ENCODE measurements at places on chromosomes 11 and 22. TPM values are rescaled to one million over a fixed set of nuclear protein-coding genes. Genes with fewer than 3 reads are reported as not detected.

DNA sequence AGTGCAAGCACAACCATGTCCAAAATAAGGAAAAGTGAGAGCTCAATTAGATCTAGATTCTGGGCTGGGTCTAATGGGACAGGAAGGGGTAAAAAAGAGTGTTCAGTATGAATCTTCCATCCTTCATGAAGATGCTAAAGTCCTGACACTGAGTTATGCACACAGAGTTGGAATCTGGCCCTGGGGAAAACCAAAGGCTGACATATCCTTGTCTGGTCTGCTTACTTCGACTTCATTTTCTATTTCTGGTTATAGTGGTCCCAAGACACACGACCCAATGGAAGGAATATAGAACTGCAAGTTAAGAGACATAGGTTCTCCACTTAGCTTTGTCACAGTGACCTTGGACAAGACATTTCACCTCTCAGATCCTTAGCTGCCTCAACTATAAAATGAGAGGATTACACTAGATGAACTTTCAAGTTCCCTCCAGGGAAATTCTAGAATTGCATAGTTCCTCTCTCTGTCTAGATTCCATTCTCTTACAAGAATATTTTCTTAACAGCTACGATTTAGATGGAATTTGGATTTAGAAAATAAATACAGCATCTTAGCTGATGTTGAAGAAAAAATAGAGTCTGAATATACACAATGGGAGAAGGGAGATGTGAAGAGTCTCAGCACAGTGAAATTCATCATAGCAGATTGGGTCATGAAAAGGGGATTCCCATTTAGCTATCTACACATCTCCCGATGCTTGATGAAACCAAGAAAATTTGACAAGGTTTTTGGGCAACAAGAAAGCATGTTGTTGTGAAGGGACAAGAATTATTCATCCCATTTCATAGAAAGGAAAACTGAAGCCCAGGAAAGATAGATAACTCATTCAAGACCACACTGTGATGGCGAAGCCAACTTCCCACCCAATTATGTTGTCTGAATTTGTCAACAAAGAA lies 3.3 kb downstream of the BLID start:
- DNase-seq: no peak

GRCh38 chr11:34213366-34213765 lies 107.9 kb downstream of the NAT10 start:
- peak; percentile 85 for DNase-seq

GRCh38 chr11:76184551-76184993 lies 21.7 kb downstream of the WNT11 start:
- no peak for DNase-seq

Gene OR4C16
- not detected for total RNA-seq

GRCh38 chr11:75471176-75471973 lies 38.4 kb upstream of the KLHL35 start:
- DNase-seq: no peak

Gene PLEKHA7
- 2.4 TPM for total RNA-seq

GRCh38 chr11:40100162-40100553 lies 1359.3 kb downstream of the LRRC4C start:
- no peak for DNase-seq

Gene PRSS23
- total RNA-seq: 101 TPM

DNA sequence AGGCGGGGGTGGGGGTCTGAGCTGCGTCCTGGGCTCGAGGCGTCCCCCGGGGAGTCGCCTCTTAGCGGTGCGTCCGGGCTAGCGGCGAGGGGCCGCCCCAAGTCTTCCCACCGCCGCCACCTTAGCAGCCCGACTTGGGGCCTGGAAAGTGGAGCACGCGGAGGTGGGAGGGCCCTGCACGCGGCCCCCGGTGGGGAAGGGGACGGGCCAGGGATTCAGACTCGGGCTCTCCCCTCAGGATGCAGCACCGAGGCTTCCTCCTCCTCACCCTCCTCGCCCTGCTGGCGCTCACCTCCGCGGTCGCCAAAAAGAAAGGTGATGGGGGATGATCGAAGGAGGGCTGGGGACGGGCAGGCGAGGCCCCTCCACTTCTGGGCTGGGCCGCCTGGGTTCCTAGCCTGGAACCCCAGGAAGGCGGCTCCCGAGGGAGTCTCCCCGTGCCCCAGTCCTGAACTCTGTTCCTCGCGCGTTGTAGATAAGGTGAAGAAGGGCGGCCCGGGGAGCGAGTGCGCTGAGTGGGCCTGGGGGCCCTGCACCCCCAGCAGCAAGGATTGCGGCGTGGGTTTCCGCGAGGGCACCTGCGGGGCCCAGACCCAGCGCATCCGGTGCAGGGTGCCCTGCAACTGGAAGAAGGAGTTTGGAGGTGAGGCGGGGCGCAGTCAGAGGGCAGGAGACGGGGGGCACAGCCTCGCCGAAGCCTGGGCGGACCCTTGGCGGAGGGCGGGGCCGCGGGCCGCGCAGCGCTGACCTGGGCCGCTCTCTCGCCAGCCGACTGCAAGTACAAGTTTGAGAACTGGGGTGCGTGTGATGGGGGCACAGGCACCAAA lies 563 bp downstream of the MDK start:
- no peak for DNase-seq

GRCh38 chr11:132057266-132057665 lies 686.9 kb downstream of the NTM start:
- no peak for DNase-seq

DNA sequence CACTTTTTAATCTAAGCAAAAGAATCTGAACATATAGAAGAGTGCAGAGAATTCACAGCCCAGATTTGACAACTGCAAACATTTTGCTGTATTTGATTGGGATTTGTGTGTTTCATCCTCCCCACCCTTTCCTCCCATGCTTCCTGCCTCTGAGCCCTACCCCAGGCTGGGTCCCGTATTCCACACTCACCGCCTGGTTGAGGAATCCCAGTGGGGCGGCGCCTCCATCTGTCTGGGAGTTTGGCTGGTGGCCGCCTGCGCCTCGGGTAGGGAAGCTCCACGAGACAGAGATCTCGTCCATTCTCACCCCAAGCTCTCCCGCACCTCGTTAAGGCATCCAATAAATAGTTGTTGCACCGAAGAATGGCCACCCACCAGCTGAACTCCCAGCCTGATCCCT lies 105.9 kb upstream of the SLC22A12 start:
- no peak for DNase-seq

Gene CHRNA10
- total RNA-seq: 0.51 TPM

DNA sequence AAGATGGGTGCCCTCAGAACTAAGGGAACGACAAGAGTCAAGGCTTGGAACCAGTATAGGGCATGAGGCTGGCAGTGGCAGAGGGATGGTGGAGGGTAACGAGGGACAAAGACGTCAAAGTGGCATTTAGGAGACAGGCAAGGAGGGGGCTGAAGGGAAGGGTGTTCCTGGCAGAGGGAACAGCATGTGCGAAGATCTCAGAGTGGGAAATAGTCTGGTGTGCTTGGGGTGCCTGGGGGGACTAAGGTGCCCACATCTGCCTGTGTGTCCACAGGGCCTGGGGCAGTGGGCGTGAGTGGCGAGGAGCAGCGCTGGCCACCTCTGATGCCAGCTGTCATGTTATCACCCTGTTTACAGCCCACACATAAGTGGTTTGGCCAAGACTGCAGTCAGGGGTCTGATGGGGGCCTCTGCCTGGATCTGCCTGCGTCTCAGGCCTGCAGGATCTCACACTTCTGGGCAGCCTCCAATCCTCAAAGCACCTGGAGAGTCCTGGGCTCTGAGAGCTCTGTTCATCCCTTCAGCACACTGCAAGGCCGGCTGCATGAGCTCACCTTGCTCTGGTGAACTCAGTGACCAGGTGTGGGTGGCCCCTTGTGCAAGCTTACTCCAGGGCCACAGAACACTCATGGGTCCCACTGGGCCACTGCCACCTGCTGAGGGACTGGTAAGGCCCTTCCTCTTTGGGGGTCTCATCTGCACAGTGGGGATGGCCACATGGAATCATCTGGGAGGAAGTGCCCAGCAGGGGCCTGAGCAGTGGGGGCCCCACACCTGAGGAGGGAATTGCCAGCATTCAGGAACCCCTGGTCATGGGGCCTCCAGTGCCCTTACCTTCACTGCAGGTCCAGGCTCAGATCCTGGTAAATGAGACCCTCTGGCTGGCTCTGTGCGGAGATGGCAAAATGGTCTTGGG lies 89.7 kb upstream of the SHISAL1 start:
- no peak for DNase-seq

DNA sequence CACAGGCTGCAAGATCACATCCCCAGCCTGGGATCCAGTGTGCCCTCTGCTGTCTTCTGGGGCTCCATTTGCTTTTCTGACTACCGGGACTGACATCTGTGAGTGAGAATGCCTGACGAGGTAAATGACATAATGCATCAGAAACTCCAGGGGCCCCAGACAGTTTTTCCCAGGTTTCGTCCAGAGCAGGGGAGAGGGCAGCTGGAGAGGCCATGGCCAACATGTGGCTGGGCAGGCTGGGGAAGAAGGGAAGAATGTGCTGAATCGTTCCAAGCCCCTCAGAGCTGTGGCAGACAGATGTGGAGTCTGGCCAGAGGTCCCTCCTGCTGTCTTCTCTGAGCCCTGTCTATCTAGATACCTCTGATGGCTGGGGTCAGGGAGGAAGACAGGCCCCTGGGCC lies 163.9 kb downstream of the TRIM29 start:
- no peak for DNase-seq

GRCh38 chr22:23237201-23237798 lies 57.0 kb downstream of the BCR start:
- no peak for DNase-seq
